Stimulated activated CD4-positive, alpha-beta T cell treated with anti-CD3 and anti-CD28 coated beads, Interleukin-2, amount 100 ng/mL, for 4 hours (primary cell): ENCODE measurements at places on chromosomes 11 and 22.

DNA sequence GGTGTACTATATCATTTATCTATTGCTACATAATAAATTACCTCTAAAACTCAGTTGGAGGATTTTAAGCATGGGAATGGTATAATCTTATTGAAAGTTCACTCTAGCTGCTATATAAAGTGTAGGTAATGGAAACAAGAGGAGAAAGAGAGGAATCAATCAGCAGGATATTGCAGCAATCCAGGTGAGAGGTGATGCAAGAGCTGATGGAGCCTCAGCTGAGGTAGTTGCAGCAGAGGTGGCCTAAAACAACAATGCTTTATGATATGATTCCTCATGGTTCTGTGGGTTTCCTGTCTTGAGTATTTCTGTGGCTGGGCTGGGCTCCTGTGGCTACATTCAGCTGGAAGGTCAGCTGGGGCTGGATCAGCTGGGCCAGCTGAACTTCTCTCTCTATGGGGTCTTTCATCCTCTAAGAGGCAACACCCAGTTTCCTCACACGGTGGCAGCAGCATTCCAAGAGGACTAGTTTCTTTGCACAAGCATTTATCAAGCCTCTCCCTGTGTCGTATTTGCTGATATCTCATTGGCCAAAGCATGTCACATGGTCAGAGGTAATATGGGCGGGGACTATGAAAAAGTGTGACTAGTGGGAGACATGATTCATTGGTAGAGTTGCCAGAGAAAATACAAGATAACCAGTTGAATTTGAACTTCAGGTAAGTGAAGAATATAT is 135.4 kb upstream of the LARGE1 start:
- DNase-seq, result no peak

DNA sequence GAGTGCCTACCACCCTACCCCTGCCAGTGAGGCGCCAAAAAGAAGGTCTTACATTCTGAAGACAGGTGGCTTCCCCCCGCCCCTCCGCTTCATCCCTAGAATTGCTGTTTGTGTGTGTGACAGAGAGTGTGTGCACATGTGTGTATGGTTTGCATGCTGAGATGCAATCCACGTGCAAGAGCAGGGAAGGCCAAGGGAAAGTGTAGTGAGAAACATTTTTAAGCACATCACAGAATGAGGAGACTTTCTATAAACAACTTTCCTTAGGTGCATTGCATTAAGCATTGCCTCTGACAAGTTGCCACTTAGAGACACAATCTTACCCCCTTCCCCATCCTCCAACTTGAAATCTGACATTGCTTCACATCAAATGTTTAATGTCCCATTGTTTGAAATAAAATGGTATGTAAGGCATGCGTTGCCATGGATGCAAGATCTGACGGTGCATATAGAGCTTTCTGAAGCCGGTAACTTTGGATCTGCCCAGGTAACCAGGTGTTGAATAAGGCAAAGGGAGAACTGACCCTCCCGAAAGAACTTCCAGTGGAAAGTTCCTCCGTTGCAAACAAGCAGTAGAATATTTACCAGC is 21.4 kb downstream of the FJX1 start:
- no peak for DNase-seq

GRCh38 chr22:20524004-20524481 is 16.6 kb downstream of the MED15 start:
- DNase-seq, result no peak

GRCh38 chr22:35973388-35973787 is 55.2 kb downstream of the RBFOX2 start:
- no peak for DNase-seq

- DNase-seq, result no peak
These were observed 381.7 kb downstream of the AASDHPPT start for GRCh38 chr11:106459135-106459534.

DNA sequence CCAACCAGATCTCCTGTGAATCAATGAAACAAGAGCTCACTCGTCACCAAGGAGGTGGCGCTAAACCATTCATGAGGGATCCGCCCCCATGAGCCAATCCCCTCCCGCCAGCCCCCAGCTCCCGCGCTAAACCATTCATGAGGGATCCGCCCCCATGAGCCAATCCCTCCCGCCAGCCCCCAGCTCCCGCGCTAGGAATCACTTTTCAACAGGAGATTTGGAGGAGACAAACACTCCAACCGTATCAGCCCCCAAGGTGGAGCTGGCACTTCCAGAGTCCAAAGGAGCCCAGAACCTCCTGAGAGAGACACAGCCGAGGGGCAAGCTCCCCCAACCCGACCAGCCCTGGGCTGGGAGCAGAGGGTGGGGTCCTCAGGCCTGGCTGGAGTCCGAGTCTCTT is 40.9 kb upstream of the PRR5 start:
- no peak for DNase-seq

- DNase-seq, result no peak
These were observed 81.1 kb downstream of the LARGE2 start for GRCh38 chr11:46003572-46003971.
